ENCODE measurements at places on chromosomes 11 and 22. TPM values are rescaled to one million over a fixed set of nuclear protein-coding genes. Genes with fewer than 3 reads are reported as not detected.

DNA sequence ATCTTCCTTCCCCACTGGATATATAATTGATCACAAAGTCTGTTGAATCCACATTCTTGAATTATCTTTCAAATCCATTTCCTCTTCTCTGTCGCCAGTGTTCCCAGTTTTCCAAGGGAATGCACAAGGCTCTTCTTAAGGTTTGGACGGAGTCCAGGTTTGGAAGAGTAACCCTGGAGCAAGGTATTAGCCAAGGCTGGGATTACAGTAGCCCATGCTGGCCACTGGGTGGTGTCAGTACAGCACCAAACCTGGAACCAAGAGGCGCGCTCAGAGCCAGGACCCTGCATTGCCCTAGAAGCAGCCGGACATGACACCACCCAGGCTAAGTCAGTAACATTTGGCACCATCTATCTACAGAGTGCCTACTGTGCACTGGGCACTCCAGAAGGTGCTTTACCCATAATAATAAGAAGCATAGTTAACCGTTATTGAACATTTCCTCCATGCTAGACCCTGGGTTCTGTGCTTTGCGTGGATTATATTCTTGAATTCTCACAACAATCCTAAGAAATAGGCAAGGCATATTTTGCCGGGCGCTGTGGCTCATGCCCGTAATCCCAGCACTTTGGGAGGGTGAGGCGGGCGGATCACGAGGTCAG is 48.0 kb upstream of the CLPB start:
- peak; percentile 79 for DNase-seq
- H3K27me3 ChIP-seq = no peaks in the 10 kb centered on the region
- H3K4me1 ChIP-seq = peaks cover 9% of the 10 kb centered on the region
- no peaks in the 10 kb centered on the region for H3K36me3 ChIP-seq
- H3K27ac ChIP-seq = no peak overlapping the region
- H3K4me3 ChIP-seq = no peak overlapping the region

GRCh38 chr11:106087815-106088435 is 10.5 kb downstream of the AASDHPPT start:
- no peak overlapping the region for H3K27ac ChIP-seq
- peak; percentile 60 for DNase-seq
- peaks cover 15% of the 10 kb centered on the region for H3K36me3 ChIP-seq
- no peaks in the 10 kb centered on the region for H3K27me3 ChIP-seq

DNA sequence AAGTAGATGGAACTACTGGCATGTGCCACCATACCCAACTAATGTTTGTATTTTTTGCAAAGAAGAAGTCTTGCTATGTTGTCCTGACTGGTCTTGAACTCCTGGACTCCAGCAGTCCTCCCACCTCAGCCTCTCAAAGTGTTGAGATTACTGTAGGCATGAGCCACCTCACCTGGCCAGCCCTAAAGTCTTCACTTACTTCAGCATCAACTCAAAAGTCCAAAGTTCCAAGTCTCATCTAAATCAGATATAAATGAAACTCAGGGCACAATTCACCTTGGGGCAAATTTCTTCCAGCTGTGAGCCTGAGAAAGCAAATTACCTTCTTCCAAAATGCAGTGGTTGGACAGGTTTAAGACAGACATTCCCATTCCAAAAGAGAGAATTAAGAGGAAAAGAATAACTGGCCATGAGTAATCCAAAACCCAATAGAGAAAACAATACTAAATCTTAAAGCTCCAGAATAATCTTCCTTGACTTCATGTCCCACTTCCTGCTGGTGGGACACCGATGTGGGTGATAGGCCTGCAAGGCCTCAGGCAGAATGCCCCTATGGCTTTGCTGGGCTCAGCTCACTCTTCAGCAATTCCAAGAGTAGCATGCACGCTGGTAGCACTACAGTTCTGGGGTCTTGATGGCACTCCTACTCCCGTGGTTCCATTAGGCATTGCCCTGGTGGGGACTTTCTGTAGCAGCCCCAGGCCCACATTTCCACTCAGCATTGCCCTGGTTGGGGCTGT is 50.3 kb downstream of the TUG1 start:
- H3K36me3 ChIP-seq = no peaks in the 10 kb centered on the region
- no peak overlapping the region for H3K4me3 ChIP-seq
- H3K4me1 ChIP-seq = no peaks in the 10 kb centered on the region
- no peak for DNase-seq
- no peak overlapping the region for H3K27ac ChIP-seq

DNA sequence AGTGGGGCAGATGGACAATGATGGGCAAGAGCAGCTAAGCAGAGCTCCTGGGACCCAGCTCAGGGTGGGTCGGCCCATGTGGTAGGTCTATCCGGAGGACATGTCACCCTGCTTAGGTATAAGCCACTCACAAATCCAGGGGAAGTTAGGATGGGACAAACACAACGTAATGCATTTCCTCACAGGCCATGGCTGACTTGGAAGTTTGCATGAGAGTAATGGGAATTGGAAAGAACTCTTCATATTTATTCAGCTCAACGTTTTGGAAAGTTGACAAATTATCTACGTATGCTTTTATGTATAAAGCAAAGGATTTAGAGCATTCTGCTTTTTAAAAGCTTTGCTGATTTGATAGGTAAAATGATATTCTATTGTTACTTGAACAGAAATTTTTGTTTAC is 74.9 kb downstream of the SMCO4 start:
- no peaks in the 10 kb centered on the region for H3K36me3 ChIP-seq
- no peak overlapping the region for H3K4me3 ChIP-seq
- H3K27me3 ChIP-seq = no peaks in the 10 kb centered on the region
- no peaks in the 10 kb centered on the region for H3K4me1 ChIP-seq
- DNase-seq = no peak

DNA sequence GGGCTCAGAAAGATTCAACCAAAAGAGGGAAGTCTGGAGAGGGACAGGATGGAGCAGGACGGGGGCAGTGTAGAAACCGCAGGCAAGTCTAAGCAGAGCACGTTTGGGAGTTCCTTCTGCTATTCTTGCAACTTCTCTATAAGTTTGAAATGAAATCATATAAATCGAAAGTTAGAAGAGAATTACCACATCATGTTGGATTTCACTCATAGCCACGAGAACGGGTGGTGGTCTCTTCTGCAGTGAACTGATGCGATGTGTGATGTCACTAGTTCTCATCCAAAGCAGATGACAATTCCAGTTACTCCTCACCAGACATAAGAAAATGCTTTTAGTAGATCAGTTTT is 36.0 kb downstream of the KCNQ1 start:
- DNase-seq = peak; percentile 45
- H3K36me3 ChIP-seq = no peaks in the 10 kb centered on the region
- peaks cover 7% of the 10 kb centered on the region for H3K4me1 ChIP-seq

Gene GAS2L1
- 29.2 TPM for total RNA-seq

- H3K27me3 ChIP-seq = no peaks in the 10 kb centered on the region
- no peak for DNase-seq
- no peak overlapping the region for H3K4me3 ChIP-seq
- H3K27ac ChIP-seq = peak overlapping the region; percentile 86
Observed at GRCh38 chr22:37552524-37553163, 7.6 kb upstream of the CDC42EP1 start.

Gene C22orf23
- total RNA-seq = 6.9 TPM

Gene CRYBA4
- not detected for total RNA-seq

Gene DSCAML1
- 0.30 TPM for total RNA-seq

GRCh38 chr22:42704896-42705295 is 15.8 kb downstream of the A4GALT start:
- H3K27ac ChIP-seq = no peak overlapping the region
- no peaks in the 10 kb centered on the region for H3K36me3 ChIP-seq
- no peaks in the 10 kb centered on the region for H3K4me1 ChIP-seq
- H3K27me3 ChIP-seq = no peaks in the 10 kb centered on the region

- peak; percentile 95 for DNase-seq
- no peaks in the 10 kb centered on the region for H3K27me3 ChIP-seq
- peaks cover 62% of the 10 kb centered on the region for H3K4me1 ChIP-seq
- H3K36me3 ChIP-seq = no peaks in the 10 kb centered on the region
- peak within 1 kb of the TSS; percentile 77 for H3K4me3 ChIP-seq
- peak within 1 kb of the TSS; percentile 96 for H3K27ac ChIP-seq
Observed at GRCh38 chr22:19941365-19942082, at the start of the genes COMT and TXNRD2. Gene COMT (plus strand): TSS chr22:19941772. CDS start chr22:19962527, 20,755 bp downstream. Gene TXNRD2 (minus strand): TSS chr22:19941818. CDS start chr22:19941803, 15 bp downstream.

- H3K4me3 ChIP-seq = no peak overlapping the region
- DNase-seq = no peak
- H3K27ac ChIP-seq = no peak overlapping the region
- H3K36me3 ChIP-seq = no peaks in the 10 kb centered on the region
- no peaks in the 10 kb centered on the region for H3K27me3 ChIP-seq
Observed at GRCh38 chr11:119476038-119476437, 53.1 kb upstream of the THY1 start.

GRCh38 chr11:115390441-115390840 is 113.8 kb downstream of the CADM1 start:
- peaks cover 13% of the 10 kb centered on the region for H3K4me1 ChIP-seq
- H3K4me3 ChIP-seq = no peak overlapping the region
- no peaks in the 10 kb centered on the region for H3K27me3 ChIP-seq
- no peaks in the 10 kb centered on the region for H3K36me3 ChIP-seq

Gene LRRC55
- not detected for total RNA-seq

Gene OR4D10
- not detected for total RNA-seq

Gene TOB2
- 33.9 TPM for total RNA-seq

Gene OR4D11
- not detected for total RNA-seq

- no peak for DNase-seq
- H3K36me3 ChIP-seq = no peaks in the 10 kb centered on the region
- H3K4me1 ChIP-seq = peaks cover 21% of the 10 kb centered on the region
- no peaks in the 10 kb centered on the region for H3K27me3 ChIP-seq
- no peak overlapping the region for H3K27ac ChIP-seq
Observed at GRCh38 chr22:23197836-23198235, 17.5 kb downstream of the BCR start.

Gene KLHDC7B
- not detected for total RNA-seq

GRCh38 chr11:69598147-69598546 is 42.8 kb upstream of the CCND1 start:
- no peaks in the 10 kb centered on the region for H3K4me1 ChIP-seq
- DNase-seq = no peak
- H3K27ac ChIP-seq = no peak overlapping the region
- H3K27me3 ChIP-seq = no peaks in the 10 kb centered on the region

Gene RFPL3
- not detected for total RNA-seq

DNA sequence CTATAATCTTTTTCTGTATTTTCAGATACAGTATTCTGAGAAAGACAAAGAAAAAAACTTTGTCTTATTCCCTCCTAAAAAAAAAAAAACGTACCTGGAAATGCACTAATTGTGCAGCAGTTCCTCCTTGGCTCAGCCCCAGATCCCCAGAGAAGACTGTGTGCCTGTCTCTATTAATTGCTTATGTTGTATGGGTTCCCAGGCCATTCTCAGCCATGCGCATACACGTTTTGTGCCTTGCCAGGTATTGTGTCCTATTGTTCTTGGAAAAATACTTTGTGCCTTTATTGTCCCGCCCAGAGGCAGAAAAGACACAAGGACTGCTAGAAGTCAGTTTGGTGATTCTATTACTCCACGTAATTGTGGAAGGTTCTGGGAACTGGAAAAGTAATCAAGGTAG is 91.2 kb downstream of the PIWIL4 start:
- H3K4me3 ChIP-seq = no peak overlapping the region
- H3K36me3 ChIP-seq = no peaks in the 10 kb centered on the region
- DNase-seq = no peak
- no peaks in the 10 kb centered on the region for H3K27me3 ChIP-seq
- H3K27ac ChIP-seq = no peak overlapping the region
